RPMI8226 (cell line): ENCODE measurements at places on chromosomes 3 and 15.
A peak's percentile ranks its signal among the peaks of the same experiment; 100 is the strongest.

DNA sequence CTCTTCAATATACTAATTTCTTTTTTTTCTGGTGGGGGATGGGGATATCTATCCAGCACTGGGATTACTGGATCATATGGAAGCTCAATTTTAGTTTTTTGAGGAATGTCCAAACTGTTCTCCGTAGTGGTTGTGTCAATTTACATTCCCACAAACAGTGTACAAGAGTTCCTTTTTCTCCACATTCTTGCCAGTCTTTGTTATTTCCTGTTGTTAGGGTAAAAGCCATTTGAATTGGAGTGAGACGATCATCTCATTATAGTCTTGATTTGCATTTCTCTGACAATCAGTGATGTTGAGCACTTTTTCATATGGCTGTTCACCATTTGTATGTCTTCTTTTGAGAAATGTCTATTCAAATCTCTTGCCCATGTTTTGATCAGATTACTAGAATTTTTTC lies 12.8 kb upstream of the WDR49 start:
- peak; percentile 1 for DNase-seq

DNA sequence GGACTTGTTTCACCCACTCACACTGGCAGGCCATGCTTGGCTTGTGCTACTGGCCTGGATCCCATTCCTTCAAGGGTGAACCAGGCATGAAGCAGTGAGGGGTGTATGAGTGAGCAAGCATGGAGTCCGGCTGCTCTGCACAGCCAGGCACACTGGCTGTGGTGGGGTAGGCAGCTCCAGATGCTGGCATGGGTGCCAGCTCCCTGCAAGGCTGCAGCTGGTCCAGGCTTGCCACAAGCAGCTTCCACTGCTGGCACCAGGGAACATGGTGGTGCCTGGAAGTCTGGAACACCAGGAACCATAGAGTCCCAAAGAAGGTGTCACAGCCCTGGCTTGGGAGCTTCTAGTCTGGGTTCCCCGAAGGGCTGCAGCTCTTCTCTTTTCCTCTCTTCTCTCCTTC lies 395.1 kb downstream of the UNC13C start:
- no peak for DNase-seq

DNA sequence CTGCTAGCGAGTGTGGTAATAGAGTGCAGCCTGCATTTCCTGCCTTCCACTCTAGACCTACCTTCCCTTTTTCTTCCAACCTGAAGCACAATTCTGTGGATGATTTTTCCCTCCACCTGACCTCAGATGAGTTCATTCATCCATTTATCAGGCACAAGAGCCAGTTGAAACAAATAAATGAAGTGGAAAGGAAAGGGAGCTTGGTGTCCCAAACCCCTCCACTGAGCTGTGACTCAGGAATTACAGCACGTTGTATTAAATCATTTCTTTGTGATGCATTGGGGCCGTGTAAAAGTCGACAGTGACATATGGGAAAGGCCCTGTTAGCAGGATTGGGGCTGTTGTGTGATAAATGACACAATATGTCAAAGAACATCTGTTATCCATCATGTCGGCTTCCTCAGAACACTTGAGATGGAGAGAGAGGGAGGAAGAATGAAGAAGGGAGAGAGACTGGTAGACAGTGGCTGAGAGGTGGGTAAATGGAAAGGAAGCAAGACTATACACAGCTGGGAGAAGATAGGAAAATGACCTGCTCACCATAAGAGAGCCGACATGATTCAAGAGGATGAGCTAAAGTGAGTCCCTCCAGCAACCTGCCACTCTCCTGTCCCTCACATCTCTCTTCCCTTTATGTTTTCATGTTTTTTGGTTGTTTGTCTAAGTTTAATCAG lies 366.0 kb downstream of the AGBL1 start:
- no peak for DNase-seq

GRCh38 chr3:12328837-12329462 lies 40.1 kb downstream of the PPARG start:
- DNase-seq: no peak

GRCh38 chr15:71885390-71885789 lies 75.0 kb downstream of the NR2E3 start:
- no peak for DNase-seq

- no peak for DNase-seq
Measured at GRCh38 chr3:133890972-133891644, 4.6 kb downstream of the RAB6B start.

DNA sequence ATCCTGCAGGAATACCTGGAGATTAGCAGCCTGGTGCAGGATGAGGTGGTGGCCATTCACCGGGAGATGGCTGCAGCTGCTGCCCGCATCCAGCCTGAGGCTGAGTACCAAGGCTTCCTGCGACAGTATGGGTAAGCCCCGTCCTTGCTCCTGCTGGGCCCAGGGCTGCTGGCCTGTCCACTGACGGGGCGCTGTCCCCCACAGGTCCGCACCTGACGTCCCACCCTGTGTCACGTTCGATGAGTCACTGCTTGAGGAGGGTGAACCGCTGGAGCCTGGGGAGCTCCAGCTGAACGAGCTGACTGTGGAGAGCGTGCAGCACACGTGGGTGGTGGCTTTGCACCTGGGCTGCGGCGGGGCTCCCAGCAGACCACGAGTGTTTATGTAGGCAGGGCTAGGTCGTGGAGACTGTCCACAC lies 5.0 kb downstream of the FES start:
- peak; percentile 53 for DNase-seq

DNA sequence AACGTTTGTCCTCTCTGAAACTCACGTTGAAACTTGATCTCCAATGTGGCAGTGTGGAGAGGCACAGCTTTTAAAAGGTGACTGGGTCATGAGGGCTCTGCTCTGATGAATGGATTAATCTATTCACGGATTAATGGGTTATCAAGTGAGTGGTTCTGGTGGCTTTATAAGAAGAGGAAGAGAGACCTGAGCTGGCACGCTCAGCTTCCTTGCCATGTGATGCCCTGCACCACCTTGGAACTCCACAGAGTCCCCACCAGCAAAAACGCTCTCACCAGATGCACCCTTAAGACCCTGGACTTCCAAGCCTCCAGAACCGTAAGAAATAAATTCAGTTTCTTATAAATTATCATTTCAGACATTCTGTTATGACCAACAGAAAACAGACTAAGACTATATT lies 2.6 kb downstream of the PPP1R2 start:
- DNase-seq: peak; percentile 61

- no peak for DNase-seq
Measured at GRCh38 chr3:20811631-20812030, 625.6 kb upstream of the SGO1 start.

DNA sequence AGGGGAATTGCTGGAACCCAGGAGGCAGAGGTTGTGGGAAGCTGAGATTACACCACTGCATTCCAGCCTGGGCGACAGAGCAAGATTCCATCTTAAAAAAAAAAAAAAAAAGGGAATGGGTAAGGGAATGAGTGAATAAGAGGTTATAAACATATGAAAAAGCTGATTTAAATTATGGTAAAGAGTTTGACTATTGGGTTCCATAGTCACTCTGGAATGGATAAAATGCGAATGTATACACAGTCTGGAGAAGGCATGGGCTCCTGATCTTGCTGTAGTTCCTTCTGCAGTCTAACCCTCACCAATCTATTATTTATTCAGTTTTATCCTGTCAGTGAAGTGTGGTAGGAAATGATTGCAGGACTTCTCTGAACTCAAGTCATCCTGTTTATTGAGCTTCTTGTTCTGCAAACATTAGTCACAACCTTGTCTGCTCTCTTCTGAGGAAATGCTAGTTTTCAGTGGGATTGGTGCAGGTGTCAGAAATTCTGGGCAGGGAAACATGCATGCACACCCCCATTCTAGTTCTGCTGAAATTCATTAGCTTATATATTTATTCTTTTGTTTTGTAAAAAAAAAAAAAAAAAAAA lies 190.9 kb upstream of the CFAP20DC start:
- no peak for DNase-seq

- DNase-seq: no peak
Measured at GRCh38 chr3:144033240-144033589, 61.6 kb downstream of the DIPK2A start.

- DNase-seq: peak; percentile 88
Measured at GRCh38 chr3:98731720-98732285, 31.3 kb upstream of the ST3GAL6 start.

DNA sequence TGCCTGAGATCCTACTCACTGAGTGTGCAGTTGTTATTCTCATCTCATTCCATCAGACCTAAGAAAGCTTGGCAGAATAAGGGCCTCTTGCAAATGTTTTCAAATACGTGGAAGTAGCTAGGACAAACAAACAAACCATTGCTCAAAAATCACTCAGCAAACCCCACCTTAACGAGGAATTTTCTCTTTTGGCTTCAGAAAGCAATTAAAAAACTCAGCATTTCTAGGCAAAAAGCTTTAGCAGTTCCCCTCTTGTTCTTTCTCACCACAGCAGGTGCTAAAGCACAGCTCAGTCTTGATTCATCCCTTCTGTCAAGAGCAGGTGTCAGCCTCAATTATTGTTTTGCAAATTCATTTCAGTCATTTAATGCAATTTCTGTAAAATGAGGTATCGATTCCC lies 58.6 kb upstream of the NUDT16 start:
- DNase-seq: no peak

GRCh38 chr15:38992506-38992905 lies 427.9 kb upstream of the RASGRP1 start:
- DNase-seq: no peak

DNA sequence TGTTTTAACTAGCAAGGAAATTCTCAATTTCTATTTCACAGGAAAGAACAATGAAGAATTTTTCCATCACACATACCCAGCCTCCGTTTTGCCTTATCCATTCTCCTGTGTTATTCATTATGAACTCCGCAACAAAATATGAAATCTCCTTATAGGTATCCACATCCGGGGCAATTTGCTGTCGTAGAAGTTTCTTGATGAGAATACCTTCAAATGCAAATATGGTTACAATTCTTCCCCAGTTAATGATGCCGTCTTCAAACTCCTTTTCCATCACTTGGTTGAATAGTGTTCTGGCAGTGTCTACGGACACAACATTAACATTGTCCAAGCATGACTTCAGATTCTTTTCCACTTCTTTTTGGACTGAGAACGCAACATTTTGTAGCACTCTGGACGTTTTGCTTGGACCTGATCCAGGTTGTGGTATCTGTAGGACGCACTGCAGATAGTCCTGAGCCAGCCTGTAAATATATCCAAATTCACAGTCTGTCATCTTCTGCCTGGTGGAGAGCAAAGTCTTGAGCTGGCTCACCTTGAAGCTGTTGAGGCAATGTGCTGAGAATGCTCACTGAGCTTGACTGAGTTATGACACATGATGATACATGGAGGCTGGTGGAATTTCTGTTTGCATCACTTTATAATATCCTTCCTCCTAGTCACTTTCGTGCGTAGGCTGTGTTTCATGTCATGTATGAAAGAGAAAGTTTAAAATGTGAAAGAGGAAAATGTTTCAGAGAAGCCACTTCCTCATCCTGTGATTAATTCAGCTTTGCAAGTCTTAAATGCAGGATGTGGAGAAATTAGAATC lies at the start of gene BCL2A1:
Gene BCL2A1 (minus strand): TSS at position 573 of the 811 bp plus-strand sequence. CDS start 77 bp downstream, at position 496.
- peak; percentile 40 for DNase-seq

- DNase-seq: no peak
Measured at GRCh38 chr3:11956781-11957180, 47.4 kb upstream of the SYN2 start.

- no peak for DNase-seq
Measured at GRCh38 chr3:156218353-156218744, 98.0 kb downstream of the KCNAB1 start.

- peak; percentile 65 for DNase-seq
Measured at GRCh38 chr3:23740517-23740965, 65.2 kb upstream of the UBE2E1 start.

DNA sequence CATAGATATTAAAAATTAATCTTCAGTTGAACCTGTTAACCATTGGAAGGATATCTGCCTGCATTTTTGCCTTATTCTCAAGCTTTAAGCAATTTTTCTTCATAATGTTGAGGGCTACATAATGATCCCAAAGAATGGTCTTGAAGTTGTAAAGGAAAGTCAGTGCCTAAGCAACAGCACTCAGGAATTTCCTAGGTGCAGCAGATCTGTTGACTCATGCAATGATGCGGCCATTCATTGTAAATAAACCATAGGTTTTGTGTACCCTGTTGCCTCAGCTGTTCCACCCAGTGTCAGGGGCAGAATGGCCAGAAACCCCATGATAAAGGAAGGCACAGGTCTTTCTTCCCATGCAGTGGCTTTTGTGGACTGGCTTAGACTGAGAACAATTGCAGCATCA lies 78.4 kb upstream of the TRIM42 start:
- DNase-seq: no peak

DNA sequence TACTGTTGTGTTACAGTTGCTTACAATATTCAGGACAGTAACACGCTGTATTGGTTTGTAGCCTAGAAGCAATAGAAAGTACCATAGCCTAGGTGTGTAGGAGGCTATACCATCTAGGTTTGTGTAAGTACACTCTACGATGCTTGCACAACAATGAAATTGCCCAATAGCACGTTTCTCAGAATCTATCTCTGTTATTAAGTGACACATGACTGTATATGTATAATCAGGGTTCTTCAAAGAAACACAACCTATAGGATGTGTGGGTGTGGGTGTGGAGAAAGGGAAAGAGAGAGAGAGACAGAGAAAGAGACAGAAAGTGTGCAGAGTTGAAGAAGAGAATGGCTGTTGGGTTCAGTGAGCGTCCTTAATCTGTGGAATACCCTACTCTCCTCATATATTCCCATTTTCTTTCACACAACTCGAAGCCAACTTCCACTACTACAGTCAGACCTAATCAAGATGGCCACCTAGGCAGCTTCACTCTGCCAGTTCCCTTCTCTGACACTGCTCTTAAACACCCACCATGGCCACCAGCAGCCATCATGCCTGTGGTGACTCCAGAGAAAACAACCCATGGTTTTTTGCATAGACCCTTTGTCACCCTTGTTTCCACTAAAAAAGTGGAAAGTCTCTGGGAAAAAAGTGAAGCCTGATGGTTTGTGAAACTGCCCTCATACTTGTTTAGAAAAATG lies 5.8 kb upstream of the PPP4R2 start:
- DNase-seq: no peak

DNA sequence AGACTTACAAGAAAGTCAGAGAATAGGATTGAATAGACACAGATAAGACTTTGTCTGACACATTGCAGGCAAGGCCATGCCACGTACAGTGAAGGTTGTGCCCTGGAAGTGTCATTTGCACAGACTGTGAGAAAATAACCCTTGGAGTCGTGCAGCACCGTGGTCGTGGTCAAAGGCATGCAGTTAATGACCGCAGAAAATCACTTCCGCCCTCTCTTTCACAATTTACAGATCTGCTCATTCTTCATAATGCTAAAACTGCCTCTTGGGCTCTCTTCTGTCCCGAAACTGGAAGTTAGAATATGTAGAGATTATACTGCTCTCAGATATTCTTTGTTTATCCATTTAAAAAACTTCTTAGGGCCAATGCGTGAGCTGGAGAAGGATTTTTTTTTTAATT lies 73.2 kb upstream of the CTXND1 start:
- peak; percentile 20 for DNase-seq

- DNase-seq: no peak
Measured at GRCh38 chr3:123396171-123397049, 52.5 kb downstream of the ADCY5 start.
